ENCODE measurements at places on chromosomes 7 and 10. TPM values are rescaled to one million over a fixed set of nuclear protein-coding genes. Genes with fewer than 3 reads are reported as not detected.

DNA sequence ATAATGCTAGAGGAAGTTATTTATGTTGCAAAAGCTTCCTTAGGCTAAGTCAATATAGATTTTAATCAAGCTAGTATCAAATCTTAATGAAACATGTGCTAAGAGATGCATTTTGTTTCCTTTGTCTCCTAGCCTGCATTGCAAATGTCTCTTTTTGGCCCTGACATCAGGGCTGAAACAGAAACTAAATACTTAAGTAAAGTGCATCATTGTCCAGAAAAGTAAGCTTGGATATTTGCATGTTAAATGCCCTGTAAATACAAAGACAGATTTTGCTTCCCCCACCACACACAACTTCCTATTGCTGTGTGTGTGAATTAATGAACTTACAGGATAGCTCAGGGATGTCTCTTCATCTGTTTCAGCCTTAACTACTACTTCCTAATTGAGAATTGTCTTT is 10.0 kb upstream of the STAMBPL1 start:
- no peak for DNase-seq

- no peak for DNase-seq
These were observed 149.5 kb downstream of the SLC16A9 start for GRCh38 chr10:59560161-59560560.

DNA sequence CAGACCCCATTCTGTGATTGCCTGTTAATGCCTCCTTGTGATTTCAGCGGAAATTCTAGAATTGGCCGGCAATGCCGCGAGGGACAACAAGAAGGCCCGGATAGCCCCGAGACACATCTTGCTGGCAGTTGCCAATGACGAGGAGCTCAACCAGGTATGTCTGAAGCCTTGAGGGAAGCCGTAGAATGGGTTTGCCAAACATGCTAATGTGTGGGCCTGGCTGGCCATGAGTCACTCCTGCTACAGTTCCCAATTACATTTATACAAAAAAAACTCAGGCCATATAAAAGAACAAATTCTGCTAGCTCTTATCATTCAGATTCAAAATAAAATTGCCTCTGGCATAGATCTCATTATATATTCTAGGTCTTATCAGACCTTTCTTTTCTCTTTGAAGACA is 37.4 kb downstream of the MACROH2A2 start:
- no peak for DNase-seq

DNA sequence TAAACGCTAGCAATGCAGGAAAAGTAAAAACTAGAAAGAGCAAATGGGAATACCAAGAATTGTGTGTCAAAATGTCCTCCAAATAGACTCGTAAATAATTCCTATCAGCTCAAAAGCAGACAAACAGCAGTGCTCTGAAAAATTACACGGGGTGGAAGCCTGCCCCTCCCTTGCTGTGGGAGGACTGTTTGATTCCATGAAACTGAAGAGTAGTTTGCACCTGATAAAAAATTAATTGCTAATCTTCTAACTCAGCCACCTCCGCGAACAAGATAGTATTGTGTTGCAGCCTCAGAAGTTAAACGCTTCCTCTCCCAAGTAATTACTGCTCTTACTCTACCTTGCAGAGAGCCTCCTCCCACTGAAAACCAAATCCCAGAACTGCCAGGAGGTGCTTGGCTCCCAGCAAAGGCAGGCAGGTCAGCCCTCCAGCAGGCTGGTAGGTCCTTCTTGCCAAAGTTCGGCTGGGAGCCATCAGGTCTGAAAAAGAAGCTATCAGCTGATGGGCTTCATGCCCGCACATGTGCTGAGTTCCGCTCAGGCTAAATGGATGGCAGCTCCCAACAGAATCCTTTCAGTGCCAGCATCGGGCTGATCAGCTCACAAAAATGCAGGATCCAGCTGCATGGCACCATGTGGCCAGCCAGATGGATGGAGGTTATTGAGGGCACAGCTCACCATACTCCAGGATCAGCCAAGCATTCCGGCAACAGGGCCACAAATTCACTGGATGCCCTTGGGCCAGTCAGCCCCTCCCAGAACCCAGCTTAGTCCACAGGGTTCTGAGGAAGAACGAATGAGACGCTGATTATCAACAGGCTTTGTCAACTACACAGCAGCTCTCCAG is 37.1 kb downstream of the MAD1L1 start:
- no peak for DNase-seq

DNA sequence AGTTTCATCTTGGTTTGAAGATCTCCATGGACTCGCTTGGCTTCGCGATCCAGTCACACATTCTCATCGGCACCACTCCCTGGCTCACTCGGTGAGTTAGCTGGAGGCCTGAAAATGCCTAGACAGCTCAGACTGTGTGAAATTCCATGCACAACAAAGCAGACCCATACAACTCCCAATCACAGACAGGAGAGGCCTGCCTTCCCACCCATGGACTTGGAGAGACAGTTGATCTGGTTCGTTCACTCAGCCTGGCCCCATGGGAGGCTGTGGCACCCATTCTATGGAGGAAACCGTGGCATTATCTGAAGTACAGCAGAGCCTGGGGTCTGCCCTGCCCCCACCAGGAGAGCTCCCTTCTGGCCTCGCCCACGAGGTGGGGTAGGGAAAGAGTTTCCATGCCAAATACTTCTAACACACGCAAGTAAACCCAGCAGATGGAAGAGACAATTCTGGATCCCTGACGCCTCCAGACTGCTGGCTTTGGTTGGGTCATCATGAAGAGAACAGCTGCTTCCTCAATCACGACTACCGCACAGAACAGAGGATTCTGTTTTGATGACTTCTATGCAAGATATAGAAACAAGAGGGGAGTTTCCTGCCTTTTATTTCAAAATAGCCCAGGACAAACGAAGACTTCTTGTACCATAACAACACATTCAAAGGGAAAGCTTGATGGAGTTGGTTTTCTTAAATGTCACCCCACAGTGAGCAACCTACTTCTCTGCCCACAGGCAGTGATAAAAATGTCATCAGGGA is 15.9 kb downstream of the FAM53B start:
- DNase-seq = no peak

DNA sequence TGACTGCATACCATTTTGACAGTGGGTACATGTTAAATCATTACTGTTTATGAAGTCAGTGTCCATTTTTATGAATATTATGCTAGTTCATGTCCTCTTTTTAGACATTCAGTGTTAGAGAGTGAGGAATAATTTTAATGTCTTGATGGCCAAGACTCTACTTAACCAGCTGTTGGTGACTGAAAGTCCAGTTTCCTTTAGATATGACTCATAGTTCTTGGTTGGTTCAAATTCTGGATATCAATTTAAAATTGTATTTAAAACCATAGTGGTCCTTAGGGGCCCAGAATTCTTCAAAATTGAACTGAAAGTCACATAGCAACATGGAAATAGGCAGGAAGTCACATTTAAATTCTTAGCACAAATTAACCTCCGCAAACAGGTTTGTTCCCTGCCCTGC is 196.5 kb upstream of the PRPS1L1 start:
- DNase-seq = no peak

The TMEM213 gene
- not detected for total RNA-seq

The ANLN gene
- total RNA-seq = 250 TPM

The CLRN3 gene
- not detected for total RNA-seq

The TMEM139 gene
- 3.0 TPM for total RNA-seq

The PSD gene
- total RNA-seq = not detected

Data from A172 (cell line).